ENCODE measurements at places on chromosomes 12 and 14.

- no peak for DNase-seq
Observed at GRCh38 chr14:58200846-58201245, 897 bp downstream of the ACTR10 start.

GRCh38 chr12:26971963-26972362 lies 33.7 kb downstream of the FGFR1OP2 start:
- DNase-seq, result no peak

DNA sequence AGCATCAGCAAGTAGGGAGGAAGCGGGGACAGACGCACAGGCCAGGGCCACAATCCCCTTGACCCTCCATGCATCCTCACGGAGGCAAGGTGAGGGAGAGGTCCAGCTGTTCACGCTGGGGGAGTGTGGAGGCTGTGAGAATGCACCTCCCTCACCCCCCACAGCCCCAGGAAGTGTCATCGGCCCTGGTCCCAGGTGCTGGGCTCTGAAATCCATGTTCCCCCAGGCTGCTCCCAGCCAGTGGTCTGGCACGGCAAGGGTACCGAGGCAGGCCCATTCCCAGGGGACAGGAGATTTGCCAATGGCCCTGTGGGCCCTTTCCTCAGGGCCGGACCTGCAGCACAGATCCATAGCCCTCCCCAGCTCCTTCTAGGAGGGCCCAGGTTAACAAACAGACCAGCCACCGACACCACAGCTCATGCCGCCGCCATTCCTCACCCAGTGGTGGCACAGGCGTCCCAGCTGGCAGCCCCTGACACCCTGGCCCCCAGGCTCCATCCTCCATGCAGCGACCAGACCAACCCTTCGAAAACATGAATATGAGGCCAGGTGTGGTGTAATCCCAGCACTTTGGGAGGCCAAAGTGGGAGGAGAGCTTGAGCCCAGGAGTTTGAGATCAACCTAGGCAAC lies 21.9 kb upstream of the EIF5 start:
- no peak for DNase-seq

DNA sequence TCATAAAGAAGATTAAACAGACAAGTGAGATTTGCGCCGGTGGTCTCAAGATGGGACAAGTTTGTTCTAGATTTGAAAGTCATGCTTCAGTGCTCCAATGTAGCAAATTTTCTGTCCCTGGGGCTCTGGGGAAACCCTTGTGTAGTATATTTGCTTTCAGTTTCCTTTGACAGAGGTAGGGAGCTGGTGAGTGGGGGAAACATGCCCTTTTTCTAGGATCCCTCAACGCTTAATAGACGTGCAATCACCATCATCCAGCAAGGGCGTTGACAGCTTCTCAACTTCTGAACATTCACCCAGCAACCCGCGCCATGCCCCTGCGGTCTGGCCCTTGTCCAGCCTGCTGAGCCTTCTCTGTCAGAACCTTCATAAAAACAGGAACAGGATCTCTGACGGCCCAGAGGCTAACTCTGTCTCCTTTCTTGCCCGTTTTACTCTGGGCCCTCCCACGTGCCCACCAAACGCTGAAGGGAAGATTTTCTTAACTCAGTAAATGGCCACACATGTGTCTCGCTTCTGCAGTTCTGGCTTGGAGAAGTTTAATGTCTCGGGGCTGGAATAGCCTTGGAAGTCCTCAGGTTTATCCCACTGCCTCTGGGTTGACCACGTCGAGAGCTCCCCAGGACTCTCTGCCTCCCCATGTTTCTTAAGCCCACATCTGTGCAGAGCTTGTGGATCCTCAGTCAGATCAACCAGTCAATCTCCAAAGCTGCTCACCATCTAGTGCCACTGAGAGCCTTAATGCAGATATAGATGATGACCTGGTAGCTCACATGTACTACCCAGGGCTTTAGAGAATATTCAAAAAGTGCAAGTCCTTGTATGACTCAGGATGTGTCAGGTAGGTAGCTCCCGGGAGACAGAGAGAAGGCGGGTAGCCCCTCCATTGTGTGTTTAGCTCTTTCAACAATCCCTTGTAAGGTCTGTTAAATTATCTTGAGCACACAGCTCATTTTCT lies 58.1 kb upstream of the CCND2 start:
- no peak for DNase-seq

- DNase-seq, result peak; percentile 75
Observed at GRCh38 chr12:93198086-93198485, 179.6 kb upstream of the NUDT4 start.

DNA sequence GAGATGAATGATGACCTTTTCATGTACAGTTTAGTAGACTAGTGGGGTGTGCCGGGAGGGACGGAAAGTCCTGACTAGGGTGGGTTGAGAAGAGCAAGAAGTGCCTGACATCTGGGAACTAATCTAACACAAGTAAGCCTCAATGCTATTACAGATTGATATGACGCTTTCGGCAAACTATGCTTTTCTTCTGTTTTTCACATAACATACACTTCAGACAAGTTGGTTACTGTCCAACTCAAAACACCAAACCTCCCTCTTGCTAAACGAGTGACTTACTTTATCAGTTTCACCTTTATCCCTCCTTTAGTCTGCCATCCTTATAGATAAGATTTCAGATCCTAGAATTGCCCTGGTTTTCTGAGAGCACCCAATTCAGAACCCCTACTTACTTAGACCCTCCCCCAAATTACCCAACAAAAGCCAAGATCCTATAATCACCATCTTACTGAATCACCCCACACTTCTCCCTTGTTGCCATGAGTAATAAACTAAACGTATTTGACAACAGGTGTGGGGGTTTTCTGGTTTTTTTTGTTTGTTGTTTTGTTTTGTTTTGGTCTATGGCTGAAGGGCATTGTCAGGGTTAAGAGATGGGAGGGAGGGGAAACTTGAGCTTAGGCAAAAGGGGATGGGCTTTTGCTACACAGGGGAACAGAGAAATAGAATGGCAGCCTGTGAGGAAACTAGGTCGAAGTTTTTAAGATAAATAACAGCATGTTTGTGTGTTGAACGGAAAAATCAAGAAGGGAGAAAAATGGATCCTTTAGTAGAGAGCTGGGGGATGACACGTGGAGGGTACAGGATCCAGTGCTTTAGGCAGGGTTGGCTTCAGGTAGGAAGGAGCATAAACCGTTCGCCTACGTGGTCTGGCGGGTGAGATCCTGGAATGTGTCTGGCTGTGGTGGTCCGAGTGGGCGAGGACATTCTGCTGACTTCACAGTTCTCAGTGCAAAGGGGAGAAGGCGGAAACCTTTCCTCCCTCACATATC lies 6.1 kb upstream of the PSMA3 start:
- no peak for DNase-seq

DNA sequence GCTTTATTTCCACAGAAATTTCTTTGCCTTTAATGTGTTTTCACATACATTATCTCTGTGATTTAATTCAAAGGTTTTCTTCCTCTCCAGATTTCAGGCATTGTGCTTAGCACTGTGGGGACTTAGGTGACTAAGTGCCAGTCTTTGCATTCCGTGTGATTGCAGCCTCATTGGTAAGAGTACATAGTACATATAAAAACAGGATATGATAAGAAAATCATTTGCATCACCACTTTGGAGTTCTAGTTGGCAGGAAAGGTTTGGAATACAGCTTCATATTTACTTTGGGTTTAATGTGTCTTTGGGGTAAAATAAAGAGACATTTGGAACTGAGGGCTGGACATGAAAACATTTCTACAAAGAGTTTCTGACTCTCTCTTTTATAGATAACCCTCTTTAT lies 37.8 kb upstream of the C12orf75 start:
- no peak for DNase-seq

GRCh38 chr12:131460520-131460919 lies 250.4 kb upstream of the SFSWAP start:
- DNase-seq, result no peak

- no peak for DNase-seq
Observed at GRCh38 chr14:101075801-101076413, 172.4 kb upstream of the RTL1 start.

- no peak for DNase-seq
Observed at GRCh38 chr14:69632164-69632563, 20.8 kb downstream of the SUSD6 start.

DNA sequence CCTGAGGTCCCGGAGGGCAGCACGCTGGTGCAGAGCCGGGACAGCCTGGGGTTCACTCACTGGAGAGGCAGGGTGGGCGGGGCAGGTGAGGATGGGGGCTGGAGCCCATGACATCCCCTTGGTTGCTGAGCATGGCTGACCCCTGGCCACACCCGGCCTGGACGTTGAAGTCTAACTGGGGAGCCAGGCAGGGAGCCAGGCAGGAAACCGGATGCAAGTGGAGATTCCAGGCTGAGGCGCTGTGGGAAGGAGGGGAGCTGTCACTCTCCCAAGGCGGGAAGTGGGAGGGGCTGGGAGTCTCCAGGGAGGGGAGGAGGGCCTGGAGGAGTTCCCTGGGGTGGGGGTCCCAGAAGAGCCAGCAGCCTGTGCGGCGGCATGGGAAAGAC lies 7.7 kb upstream of the INF2 start:
- peak; percentile 88 for DNase-seq

DNA sequence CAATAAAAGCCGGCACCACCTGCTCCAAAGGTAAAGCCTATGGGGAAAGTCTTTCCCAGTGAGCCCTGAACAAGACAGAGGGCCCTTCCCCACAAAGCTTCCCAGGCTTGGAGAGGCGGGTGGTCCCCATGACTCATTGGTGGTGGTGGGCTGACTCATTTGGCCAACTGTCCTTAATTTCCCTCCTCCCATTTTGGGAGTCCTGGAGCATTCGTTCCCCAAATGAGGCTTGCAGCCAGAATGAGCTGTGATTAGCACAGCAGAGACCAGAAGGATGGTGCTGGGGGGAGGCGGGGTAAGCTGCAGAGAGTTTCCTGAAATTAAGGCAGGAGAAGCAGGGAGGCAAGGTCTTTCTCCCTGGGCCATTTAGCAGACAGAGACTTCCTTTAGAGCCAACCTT lies 241.7 kb downstream of the DPF3 start:
- DNase-seq, result no peak

DNA sequence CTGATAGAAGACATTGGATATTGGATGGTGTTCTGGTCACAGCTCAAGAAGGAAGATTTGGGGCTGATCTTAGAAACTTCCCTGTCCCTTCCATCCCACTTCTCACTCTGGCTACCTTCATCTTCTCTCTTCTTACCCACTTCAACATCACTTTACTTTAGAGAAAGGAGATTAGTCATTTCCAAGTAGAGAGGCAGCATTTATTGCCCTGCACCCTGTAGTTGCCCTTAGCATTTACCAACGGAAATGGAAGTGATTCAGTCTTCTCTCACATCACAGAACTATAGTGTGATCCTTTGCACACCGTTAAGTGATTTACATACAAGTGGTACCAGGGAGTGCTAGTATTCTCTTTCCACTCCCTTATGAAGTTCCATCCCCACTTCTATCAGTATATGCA lies 52.4 kb downstream of the PHLDA1 start:
- DNase-seq, result peak; percentile 10

DNA sequence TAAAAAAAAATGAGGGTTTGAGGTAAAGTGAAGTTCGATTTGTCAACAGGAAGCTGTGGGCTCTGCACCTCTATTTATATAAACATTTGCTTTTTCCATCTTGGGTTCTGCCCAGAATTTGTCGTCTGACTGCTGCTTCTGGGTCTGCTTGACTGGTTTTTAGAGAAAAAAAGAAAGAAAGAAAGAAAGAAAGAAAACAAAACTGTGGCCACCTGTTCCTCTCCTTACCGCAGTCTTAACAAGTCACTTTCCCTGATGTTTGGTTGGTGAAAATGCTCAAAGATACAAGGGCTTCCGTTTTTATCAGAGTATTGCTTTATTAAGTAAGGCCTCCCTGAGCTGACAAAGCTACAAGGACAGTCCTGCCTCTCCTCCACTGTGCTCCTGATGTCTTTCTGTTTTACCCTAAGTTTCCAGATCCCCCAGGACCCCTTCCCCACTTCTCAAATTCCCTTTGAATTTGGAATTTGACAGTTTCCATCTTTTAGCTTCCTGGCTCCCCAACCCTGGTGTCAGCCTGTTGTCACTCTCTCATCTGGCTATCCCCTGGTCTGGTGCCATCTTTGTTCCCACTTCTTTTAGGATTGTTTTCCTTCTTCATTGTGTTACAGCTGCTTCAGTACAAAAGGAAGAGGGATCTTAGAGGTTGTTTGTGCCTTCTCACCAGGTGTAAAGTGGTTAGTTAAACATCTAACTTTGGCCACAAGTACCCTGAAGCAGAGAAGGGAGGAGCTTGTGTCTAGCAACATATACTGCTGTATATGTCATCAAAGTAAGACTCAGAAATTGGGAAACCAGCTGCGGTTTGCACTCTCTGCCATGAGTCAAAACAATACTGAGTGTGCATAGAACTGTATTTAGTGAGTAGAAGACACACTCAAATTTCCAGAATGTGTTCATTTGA lies 18.0 kb downstream of the MFAP5 start:
- DNase-seq, result no peak

DNA sequence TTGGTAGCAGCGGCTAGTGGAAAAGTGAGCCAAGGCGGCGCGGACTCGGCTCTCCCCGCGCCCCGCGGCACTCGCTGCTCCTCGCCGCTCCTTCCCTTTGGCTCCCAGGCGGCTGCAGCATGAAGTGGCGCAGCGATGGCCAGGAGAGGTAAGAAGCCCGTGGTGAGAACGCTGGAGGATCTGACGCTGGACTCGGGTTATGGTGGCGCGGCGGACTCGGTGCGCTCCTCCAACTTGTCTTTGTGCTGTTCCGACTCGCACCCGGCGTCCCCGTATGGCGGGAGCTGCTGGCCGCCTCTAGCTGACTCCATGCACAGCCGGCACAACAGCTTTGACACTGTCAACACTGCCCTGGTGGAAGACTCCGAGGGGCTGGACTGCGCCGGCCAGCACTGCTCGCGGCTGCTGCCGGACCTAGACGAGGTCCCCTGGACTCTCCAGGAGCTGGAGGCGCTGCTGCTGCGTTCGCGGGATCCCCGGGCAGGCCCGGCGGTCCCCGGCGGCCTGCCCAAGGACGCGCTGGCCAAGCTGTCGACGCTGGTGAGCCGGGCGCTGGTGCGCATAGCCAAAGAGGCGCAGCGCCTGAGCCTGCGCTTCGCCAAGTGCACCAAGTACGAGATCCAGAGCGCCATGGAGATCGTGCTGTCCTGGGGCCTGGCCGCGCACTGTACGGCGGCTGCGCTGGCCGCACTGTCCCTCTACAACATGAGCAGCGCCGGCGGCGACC lies 225.6 kb upstream of the CRY1 start:
- DNase-seq, result no peak

GRCh38 chr14:71209888-71210287 lies 302.6 kb downstream of the PCNX1 start:
- no peak for DNase-seq

GRCh38 chr12:105915997-105916759 lies 222.6 kb downstream of the NUAK1 start:
- no peak for DNase-seq

DNA sequence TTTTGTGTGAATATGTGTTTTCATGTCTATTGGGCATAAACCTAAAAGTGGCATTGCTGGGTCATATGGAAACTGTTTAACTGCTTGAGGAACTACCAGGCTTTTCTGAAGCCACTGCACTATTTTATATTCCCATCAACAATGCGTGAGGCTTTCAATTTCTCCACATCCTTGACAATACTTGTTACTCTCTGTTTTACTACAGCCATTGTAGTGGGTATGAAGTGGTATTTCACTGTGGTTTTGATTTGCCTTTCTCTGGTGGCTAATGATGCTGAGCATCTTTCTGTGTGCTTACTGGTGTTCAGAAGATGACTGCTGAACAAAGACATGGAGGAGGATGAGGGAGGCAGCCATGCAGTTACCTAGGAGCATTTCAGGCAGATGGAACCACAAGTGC lies 13.2 kb upstream of the TDG start:
- no peak for DNase-seq

- no peak for DNase-seq
Observed at GRCh38 chr14:54906075-54906474, 3.4 kb upstream of the GCH1 start.

All from H54 (cell line).